NCI-H2171 (cell line): ENCODE measurements at places on chromosomes 4 and X.

GRCh38 chrX:50097071-50097470, 103.7 kb downstream of the AKAP4 start:
- no peak for DNase-seq

- DNase-seq, result no peak
Observed at GRCh38 chrX:148501386-148502066, 1.1 kb downstream of the AFF2 start.

DNA sequence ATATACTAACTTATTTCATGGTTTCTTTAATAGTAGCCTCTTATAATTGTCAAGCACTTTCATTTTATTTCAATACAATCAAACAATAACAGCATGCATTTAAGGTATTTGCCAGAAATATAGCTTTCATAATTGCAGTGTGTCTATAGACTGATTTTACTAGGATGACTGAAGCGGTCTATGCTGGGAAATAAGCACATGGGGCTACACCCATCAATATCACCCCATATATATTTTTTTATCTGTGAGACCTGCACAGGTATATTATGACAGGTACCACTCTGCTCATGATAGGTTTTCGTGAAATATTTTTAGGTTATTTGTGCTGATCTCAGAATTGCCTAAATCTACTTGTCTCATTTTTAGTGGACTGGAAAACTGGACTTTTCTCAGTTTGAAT, 229.1 kb upstream of the PITX2 start:
- no peak for DNase-seq

DNA sequence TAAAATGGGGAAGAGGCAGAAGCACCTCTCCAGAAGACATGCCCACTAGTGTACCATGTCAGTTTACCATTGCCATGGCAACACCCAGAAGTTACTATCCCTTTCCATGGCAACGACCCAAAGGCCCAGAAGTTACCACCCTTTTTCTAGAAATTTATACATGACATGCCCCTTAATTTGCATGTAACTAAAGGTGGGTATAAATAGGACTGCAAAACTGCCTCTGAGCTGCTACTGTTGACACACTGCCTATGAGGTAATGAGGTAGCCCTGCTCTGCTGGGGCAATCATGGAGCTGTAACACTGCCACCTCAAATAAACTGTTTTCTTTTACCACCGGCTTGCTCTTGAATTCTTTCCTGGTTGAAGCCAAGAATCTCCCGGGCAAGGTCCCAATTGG, 13.9 kb upstream of the BEX4 start:
- no peak for DNase-seq

DNA sequence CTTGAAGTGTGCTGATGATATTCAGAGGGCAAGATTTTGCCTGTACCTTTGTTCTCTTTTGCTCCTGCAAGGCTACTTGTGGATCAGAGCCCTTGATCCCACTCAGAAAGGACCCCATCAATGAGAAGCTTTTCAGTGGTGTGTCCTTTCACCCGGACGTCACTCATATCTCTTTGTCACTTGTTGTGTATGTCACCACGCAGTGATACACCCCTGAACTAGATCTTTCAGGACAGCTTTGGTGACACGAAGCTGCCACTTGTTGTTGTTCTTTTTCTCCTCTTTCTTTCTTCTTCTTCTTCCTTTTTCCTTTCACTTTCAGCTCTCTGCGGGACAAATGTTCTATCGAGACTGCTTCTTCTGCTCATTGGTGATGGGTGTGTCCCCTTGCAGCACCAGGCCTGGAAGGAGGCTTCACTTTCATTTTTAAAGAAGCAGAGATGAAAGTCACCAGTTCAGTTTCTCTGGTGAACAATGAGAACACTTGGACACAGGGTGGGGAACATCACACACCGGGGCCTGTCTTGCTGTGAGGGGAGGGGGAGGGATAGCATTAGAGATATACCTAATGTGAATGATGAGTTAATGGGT, 83.6 kb downstream of the NBDY start:
- no peak for DNase-seq

DNA sequence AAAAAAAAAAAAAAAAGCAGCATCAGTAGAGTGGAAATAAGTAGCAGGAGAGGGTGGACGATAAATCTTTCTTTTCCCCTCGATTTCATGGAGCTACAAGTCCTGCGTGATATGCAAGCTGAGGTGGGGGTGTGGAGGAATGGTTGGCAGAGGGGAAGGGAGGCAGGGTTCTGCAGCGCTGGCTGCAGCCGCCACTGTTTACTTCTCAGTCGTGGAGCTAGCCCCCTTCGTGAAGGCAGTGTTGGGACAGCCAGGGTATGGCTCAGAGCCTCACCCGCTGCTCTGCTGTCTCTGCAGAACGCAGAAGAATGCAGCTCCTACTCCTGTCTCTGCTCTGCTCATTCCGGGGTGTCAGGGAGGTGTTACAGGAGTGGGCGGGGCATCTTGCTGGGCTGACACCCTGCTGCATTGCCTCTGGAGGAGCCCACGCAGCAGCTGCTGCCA, 140.6 kb downstream of the GPM6A start:
- DNase-seq, result no peak

DNA sequence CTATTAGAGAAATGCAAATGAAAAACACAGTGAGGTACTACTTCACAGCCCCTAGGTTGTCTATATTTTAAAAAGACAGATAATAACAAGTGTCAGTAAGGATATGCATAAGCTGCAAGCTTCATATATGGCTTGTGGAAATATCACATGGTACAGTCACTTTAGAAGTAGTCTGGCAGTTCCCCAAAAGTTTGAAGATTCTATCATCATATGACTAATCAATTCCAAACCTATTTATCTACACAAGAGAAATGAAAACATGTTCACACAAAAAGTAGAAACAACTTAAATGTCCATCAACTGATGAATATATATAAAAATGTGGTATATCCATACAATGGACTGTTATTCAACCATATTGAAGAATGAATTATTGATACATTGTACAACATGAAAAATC, 185.8 kb upstream of the STK26 start:
- DNase-seq, result no peak
